GM23248 (cell line): ENCODE measurements at places on chromosomes 12 and 14. TPM values are rescaled to one million over a fixed set of nuclear protein-coding genes. Genes with fewer than 3 reads are reported as not detected.

CD27 gene
- not detected in 2 replicates for total RNA-seq

AHNAK2 gene
- 58.0 and 64.9 TPM in 2 replicates for total RNA-seq

RNF212B gene
- not detected in 2 replicates for total RNA-seq

DNA sequence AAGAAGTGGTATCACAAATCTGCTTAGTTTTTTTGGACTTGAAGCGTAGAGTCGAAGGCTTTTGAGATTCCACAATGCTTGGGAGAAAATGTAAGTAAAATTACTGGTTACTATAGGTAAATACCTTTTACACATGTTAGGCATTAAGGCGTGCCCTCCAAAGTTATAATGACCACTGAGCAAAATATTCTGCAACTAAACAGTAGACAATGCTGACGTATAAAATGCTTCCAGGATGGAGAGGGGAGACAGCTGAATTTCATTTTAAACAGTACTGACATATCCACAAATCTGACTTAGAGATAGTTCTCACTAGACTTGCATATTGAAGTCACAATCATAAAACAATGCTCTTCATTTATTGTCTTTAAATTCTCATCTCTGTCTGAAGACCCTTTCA, 144.5 kb upstream of the DCN start:
- DNase-seq, result peak; percentile 60

GRCh38 chr14:92615451-92615850, 101.9 kb downstream of the RIN3 start:
- no peak for DNase-seq

DNA sequence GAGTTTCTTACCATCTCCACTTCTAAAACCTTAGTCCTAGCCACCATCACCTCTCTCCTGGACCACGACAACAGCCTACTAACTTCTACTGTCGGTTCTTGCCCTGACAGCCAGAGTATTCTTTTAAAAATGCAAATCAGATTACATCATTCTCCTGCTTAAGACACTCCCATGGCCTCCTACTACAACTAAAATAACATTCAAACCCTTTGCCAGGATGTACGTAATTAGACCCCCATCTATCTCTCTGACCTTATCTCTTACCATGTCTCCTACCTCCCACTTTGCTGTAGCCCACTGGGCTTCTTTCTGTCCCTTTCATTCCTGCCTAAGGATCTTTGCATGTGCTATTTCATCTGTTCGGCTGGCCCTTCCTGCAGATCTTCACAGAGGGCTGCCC, 27.6 kb downstream of the TRIM9 start:
- DNase-seq, result no peak
